Brain microvascular endothelial cell (primary cell): ENCODE measurements at places on chromosomes 4 and X.

DNA sequence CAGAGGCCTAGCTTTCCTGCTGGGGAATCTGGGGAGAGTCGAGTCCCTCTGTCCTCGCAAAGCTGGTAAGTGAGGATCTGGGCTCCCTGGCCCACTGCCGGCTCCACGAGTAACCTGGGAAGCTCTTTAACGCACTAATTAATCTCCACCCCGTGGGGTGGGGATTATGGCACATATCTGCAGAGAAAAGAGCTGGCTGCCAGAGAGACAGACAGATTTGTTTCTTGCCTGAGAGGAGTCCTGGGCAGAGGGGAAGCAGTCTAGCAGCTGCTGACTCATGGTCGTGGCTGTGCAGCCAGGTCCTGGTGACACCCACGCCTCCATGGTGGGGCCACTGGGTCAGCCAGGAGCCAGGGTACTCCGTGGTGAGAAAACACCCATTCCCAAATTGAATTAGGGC, 14.0 kb downstream of the SORCS2 start:
- DNase-seq: peak; percentile 80

- DNase-seq: no peak
Measured at GRCh38 chr4:91298156-91298700, 1005.5 kb upstream of the GRID2 start.

GRCh38 chrX:37997096-37997495, 9.3 kb upstream of the SYTL5 start:
- no peak for DNase-seq

DNA sequence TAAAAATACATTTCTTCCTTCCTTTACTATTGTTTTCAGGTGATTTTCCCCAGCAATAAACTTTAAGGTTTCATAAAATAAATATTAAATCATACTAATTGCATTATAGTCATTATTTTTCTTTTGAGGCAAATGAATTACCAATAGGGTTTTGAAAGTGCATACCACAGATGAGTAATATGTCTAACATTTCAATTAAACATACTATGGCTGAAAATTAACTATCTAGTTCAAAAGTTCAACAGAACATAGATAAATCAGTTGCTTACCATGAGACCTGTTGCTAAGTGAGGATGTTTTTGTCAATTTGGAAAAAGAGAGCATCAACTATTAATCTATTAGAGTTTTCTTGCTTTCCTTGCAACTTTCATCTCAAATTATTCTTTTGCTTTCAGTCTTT, 35.0 kb downstream of the NPY5R start:
- no peak for DNase-seq

DNA sequence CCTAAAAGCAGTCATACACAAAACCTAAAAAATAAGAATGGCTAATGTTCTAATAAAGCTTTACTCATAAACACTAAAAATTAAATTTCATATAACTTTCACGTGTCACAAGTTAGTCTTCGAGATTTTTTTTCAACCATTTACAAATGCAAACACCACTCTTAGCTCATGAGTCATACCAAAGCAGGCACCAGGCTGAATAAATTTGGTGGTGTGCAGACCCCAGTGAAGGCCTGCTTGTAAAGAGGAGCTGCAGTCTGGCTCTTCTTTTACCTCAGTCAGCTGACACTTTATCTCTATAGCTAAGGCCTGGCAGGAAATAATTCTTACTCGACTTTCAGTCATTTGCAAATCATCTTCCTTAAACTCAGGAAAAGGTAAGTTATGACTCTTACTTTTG, 37.4 kb downstream of the CLOCK start:
- no peak for DNase-seq

GRCh38 chr4:57139783-57140182, 29.6 kb upstream of the IGFBP7 start:
- no peak for DNase-seq

DNA sequence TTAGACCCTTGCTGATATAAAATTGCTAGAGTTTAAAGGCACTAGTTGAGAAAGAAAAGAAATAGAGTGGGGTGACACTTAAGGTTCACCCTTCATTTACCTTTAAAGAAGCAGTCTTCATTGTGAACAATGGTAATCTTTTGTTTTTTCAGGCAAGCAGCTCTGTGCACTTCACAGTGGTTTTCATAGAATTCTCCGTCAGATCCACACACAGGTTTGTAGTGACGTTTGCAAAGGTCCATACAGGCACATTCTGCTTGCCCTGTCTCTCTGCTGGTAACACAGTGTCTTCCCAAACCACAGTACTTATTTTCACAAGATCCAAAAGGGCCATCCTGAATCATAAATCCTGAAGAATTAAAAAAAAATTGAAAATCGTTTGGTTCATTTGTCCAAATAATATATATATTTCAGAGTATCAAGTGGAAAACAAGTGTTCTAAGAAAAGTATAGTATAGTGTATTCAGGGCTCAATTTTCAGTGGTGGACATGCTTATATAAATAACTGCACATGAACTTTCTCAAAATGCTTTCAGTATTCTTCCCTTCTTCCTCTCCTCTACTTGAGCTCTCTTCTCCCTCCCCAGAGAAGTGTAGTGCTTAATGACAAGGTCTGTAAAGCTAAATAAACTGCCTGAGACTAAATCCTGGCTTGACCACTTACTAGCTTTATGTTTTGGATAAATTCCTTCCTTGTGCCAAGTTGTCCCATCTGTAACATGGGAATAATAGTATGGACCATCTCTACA, 243.3 kb downstream of the FSTL5 start:
- DNase-seq: no peak

GRCh38 chr4:93168053-93168452, 660.5 kb upstream of the ATOH1 start:
- DNase-seq: no peak

GRCh38 chrX:32514986-32515385, 696.4 kb downstream of the DMD start:
- DNase-seq: no peak
